ENCODE measurements at places on chromosomes 13 and 19.

DNA sequence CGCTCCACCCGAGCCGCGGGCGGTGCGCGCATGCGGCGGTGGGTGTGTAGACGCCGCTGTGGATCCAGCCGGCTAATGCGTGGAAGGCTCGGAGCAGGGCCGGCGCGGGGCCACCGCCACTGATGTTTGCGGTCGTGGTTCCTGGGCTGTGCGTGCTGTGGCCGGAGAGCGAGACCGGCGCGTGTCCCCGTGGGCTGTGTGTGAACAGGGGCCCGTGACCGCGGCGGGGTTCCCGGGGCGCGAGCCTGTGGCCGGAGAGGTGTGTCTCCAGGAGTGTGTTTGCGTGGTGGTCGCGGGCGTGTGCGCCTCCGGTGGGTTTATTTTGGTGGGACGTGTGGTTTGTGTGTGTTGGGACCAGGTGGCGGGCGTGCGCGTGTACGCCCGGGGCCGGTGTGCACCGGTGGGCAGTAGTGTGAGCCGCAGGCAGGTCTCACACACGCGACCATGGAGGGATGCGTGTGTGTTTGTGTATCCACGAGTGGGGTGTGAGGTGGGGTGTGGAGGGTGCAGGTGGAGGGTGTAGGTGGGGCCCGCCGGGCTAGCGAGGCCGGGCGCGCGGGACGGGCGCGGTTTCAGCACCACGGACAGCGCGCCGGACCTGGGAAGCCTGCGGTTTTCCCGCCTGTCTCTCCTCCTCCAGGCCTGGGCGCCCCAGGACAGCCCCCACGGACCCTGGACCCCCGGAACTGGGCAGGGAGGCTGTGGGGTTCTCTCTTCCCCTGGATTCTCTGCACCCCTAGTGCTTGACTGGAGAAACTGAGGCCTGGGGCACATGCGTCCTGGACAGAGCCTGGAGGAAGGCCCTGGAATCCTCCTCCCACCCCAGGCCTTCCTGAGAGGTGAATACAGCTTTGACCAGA, 1.6 kb downstream of the HCN2 start:
- DNase-seq, result peak; percentile 32

DNA sequence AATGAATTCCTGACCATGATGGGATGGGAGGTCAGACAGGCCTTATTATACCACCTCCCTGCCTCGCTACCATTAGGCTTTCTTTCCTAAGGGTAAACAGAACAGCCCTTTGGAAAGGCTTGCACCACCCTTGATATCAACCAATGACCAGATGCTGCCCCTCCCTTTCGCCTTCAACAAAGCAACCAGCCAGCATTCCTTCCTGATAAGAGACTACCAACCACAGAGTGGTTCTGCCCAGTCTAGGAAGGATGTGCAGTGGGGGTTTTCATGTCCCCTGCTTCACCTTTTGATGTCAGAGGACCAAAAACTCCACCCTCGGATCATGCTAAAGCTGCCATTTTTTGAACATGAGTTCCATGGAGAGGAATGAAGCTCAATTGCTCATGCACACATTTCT, 21.7 kb downstream of the TEX30 start:
- DNase-seq, result peak; percentile 44

- peak; percentile 21 for DNase-seq
These were observed 198.4 kb downstream of the DLEU7 start for GRCh38 chr13:50645092-50645491.

- DNase-seq, result peak; percentile 25
These were observed 32.2 kb downstream of the F2RL3 start for GRCh38 chr19:16920816-16921529.

GRCh38 chr19:11254666-11255065, 7.7 kb downstream of the DOCK6 start:
- no peak for DNase-seq

DNA sequence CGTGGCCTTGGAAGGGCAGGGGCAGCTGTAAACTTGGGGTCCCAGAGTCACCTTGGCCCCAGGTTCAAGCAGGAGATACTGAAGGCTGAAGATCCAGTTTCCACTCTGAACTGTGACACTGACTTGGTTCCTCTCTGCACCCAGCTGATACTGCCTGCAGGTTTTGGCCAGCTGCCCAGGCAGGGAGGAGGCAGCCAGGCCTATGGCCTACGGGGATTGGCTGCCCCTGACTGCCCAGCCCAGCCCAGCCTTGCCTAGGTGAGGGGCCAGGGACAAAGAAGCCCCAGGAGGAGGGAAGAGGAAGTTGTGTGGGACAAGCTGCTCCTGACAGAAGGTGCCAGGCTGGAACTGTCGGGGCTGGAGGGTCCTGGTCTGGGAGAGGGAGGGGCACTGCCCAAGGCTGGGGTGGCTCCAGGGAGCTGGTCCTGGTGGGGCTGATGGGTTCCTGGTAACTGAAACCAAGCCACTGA, 51.7 kb upstream of the CYP4F8 start:
- peak; percentile 17 for DNase-seq

DNA sequence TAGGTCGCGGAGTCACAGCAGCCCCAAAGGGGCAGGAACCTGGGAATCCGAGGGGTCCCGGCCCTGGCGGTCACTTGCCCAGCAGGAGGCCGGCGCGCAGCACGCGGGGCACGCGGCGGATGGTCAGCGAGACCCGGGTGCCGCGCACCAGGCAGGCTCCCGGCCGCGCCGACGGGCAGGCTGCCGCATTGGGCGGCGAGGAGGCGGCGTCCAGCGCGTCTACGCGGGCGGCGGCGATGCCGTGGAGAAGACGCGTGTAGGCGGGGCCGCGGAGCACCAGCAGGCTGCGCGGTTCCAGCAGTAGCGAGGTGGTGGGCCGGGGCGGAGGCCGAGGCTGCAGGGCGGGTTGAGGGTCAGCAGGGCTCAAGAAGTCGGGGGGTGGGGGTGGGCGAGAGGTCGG, 607 bp upstream of the SYNE4 start:
- peak; percentile 42 for DNase-seq

DNA sequence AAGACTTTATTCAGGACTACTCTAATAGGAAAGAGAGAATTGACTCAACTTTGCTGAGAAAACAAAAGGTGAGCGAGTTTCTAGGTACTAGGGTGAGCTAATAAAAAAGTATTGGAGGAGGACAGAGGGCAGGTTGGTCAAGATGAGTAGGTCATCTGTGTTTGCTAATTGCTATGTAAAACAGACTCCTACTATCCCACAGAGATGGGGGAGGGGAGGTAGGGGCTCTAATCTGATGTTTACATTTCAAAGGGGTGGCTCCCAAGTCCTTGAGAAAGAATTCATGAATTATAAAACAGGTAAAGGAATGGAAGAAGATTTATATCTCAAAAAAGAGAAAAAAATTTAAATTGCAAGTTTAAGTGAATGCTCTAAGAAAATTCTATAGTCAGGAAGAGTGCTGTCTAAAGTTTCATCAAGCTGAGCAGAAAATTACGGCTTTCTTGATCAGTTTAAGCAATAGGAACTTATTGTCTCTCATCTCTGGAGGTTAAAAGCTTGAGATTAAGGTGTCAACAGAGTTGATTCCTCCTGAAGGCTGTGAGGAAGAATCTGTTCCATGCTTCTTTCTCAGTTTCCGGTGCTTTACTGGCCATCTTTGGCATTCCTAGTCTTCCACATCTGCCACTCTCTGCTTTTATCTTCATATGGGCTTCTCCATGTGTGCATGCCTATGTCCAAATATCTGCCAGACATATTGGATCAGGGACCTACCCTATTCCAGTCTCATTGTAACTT, 790.3 kb downstream of the SLITRK5 start:
- no peak for DNase-seq

GRCh38 chr13:92734068-92734467, 492.5 kb upstream of the GPC6 start:
- no peak for DNase-seq

Data from NCI-H226 (cell line).